ENCODE measurements at places on chromosomes 5 and 9.

DNA sequence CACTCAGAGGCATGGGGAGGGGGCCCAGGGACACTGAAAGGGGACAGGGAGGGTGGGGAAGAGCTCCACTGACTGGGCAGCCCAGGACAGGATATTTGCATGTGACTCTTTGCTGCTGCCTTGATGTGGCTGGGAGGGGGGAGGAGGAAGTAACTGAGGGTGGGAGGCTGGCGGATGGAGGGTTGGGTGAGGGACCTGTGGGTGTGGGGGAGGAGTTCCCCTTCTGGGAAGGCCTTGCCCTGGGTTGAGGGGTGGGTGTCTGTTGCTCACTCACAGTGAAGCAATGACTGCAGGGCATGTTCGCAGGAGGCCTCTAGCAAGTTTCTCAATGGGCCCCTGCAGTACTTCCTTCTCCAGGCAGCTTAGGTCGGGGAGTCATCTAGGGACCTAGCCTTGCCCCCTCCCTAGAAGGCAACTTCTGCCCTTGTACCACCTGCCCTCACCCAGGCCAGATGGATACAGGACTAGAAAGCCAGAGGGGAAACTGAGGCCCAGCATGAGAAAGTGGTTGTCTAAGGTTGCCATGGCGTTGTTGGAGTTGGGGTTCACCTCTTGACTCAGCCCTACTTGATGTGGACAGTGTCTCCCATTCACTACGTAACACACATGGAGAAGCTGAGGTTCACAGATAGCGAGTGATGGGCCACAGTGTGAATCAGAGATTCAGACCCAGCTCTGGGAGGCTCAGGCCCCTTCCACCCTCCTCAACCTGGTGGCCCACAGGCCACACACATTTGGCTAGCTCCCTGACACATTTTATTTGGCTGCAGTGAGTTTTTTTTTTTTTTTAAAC, 3.0 kb downstream of the GRK6 start:
- no peak for DNase-seq

- DNase-seq, result no peak
Observed at GRCh38 chr5:89128906-89129625, 246.1 kb upstream of the MEF2C start.

DNA sequence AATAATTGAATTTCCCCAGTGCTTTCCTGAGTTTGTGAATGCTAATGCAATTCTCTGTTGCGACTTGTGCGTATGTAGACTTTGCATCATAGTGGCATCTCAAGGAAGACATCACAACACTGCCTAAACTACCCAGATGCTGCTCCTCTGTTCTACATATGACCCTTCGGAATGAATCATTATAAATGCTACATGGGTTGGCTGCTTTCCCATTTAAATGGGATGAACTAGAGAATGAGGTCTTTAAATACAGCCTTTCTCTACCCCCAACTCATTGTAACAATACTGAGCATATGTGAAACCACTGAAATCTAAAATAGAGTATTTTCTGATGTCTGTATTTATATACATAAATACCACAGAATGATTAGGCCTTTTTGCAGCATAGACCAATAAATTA, 136.6 kb upstream of the ICE1 start:
- DNase-seq, result no peak

GRCh38 chr5:122312591-122313406, 762 bp downstream of the SNCAIP start:
- no peak for DNase-seq

- no peak for DNase-seq
Observed at GRCh38 chr5:81167544-81167943, 65.6 kb upstream of the CKMT2 start.

DNA sequence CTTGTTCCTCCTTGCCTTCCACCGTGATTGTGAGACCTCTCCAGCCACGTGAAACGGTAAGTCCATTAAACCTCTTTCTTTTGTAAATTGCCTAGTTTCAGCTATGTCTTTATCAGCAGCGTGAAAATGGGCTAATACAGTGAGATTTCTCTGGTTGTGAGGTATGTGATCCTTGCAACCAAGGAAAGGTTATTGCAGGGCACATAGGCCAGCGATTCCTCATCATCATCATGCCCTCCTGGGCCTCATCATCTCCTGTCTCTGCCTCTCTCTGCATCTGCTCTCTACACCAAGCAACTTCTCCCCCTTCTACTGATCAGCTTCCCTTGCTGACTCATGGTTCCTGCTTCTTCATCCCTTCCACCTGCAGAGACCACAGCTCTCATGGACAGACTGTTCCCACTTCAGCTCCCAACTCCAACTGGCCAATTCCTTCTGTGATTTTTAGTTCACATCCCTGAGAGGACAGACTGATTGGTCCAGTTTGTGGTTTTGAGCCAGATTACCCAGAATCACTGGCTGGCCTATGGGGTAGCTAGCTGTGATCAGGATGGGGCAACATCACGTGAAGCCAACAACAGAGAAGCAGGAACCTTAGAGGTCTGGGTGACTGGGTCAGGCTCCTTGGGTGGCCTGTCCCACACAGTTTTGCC, 53.1 kb downstream of the LIX1 start:
- DNase-seq, result no peak

- no peak for DNase-seq
Observed at GRCh38 chr5:128007939-128008338, 75.6 kb upstream of the SLC12A2 start.

DNA sequence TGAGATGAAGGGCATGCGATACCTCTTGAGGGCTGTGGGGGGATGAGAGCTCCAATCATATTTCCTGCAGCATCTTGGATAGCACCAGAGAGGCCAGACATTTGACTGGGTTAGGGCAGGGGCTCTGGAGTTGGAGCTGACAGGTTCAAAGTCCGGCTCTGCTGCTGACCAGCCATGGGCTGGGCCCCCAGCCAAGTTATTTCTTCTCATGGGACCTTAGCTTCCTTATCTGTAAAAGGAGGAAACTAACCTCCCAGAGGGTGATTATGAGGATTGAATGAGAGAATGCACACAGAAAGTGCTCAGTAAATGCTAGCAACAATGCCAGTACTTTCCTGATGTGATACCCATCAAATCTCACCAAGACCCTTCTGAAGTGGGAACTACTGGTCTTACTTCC, 65.2 kb upstream of the SLC25A51 start:
- no peak for DNase-seq

DNA sequence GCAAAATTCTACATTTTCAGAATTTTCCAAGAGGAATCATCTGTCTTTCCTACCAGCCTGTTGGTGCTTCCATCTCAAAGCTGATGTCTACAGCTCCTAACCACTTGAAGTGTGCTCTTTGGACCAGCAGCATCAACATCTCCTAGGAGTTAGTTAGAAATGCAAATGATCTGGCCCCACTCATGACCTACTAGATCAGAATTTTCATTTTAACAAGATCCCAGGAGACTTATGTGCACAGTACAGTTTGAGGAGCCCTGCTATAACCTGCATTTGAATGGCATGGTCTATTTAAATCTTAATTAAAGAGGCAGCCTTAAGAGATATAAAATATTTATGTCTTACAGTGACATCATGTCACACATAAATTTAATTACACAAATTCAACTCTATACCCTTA, 33.8 kb downstream of the ITK start:
- no peak for DNase-seq

DNA sequence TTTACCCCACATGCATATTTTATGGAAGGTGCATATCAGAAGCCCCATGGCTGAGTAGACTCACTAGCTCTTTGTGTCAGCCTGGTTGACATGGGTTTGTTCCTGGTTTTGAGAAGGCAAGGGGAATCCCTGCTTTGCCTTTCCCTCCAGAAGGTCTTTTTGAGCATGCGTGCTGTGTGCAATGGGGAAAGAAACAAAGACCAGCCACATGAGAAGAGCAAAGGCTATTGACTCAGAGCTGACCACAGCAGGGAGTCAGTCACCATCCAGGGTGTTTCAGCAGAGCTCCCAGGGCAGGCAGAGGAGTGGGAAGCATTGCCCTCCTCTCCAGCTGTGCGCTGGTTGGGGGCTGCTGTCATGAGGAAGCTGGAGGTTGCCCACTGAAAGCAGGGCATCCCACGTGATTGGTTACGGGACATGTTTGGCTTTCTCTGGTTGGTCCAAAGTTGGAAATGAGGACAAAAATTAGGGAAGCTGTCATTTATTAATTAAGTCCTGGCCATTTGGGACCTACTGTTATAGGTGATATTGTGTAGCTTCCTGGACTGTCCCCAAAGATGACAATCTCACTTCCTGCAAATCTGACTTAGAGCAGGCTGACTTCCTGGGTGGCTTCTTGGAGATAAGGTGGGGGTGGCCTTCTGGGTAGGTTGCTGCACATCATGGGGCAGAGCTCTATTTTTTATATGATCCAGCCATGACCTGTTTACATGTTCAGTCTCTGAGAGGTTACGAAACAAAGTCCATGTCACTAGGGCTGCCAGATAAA, 48.9 kb upstream of the TDRD7 start:
- no peak for DNase-seq

DNA sequence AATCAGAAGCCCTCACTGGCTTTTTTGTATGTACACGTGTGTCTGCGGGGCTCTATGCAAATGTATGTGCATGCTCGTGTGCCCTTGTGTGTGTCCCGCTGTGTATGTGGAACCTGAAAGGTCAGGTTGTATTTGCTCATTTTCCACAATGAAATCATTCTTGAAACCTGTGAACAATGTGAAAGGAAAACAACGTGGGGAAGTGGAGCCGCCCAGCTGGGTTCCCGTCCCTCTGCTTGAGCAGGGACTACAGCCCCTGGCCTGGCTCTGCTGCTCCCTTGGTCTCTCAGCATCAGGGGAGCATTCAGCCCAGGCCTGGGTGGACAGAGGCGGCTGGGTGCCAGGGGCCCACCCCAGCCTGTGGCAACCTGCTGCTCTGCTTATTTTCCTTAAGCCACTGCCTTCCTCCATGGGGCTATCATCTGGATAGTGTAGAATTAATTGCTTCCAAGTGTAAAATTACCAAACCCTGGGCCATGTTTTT, 3.0 kb downstream of the ECSCR start:
- no peak for DNase-seq

- DNase-seq, result no peak
Observed at GRCh38 chr5:152472083-152472482, 67.0 kb upstream of the NMUR2 start.

DNA sequence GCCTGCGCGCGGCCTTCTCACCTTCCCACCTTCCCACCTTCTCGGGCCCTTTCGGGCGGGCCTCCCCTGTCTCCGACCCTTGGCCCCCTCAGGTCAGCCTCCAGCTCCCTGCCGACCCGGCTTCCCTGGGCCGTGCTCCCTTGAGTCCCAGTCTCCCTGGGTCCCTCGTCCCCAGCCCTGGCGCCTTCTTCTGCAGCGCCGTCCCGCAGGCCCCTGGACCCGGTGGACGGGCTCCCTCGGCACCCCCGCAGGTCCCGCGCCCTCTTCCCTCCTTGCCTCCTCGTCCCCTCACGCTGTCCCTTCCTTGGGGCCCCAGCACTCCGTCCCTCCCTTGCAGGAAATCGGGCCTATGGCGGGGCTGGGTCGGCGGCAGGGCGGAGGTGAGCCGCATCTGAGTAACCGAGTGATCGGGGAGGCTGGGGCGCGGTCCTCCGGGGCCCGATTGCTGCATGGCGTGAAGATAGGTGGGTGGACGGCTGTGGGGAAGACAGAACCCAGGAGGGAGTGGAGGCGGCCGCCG, 7.6 kb downstream of the ARPC5L start:
- no peak for DNase-seq

- DNase-seq, result no peak
Observed at GRCh38 chr5:150783422-150783928, 4.9 kb downstream of the SMIM3 start.

DNA sequence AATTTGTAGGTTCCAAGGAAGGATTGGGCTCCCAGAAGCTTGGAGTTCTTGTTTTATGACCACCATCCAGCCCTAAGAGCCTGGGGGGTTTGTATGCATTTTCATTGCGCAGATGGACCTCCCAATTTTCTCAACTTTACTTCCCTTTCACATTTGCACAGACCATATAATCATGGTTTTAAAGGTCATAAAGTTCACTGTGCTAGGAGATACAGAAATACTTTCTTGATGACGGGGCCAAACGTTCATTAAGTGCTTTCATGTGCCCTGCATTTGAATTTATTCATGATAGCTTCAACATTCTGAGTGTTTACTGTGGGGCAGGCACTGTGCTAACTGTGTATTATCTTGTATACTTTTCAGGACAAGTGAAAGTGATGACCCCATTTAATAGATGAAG, 51.5 kb downstream of the WWC1 start:
- no peak for DNase-seq

DNA sequence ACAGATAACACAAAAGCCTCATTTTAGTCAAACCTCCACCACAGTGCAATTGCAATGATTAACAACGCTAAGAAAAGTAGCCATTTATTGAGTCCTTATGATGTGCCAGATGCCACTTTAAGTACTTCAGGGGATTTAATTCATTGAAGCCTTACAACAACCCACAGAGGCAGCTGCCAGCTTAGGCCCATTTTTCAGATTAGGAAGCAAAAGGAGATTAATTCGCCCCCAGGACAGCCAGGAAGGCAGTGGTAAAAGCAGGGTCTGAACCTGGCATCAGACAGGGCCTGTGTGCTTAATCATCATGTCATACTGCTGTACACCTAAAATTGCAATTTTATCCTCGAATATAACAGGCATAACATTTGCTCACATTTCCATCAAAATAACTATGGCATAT, 23.9 kb downstream of the MED27 start:
- DNase-seq, result no peak

- DNase-seq, result no peak
Observed at GRCh38 chr9:72971411-72971810, 18.6 kb upstream of the ALDH1A1 start.

DNA sequence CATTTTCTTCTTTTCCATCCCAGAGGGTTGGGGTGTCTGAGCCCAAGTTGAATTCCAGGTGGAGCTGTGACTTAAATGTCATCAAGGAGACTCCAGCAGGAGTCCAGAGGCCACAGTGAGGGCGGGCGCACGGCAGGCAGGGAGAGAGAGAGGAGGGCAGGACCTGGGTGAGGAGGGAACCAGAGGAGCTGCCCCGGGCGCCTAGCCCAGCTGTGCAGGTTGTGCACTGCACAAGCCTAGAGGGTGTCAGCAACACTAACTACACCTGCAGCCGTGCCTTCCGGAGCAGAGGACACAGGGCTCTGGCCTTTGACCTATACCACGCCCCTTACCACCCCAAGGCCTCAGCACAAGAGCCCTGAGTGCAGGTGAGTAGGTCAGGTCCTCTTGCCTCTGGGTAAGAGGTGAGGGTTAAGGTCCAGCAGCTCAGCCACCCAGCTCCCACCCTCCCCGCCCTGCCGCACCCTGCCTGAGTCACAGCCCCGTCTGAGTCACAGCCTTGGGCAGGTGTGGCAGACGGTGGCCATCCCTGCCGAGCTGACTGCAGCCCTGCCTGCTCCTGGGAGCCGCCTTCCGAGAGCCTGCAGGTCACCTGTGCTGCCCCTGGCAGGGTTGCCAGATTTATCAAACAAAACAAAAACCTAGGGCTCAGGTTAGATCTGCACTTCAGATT, 6.4 kb upstream of the AGPAT2 start:
- no peak for DNase-seq
